Kidney (tissue), 22 donors: ENCODE measurements at places on chromosomes 3 and 15. TPM values are rescaled to one million over a fixed set of nuclear protein-coding genes. Genes with fewer than 3 reads are reported as not detected.

EIF4E3 gene
- polyA plus RNA-seq: 10.5 TPM

CADPS gene
- polyA plus RNA-seq: not detected

MYL3 gene
- 81.9 TPM for polyA plus RNA-seq

CAMK2N2 gene
- 0.39 TPM for polyA plus RNA-seq

TLR9 gene
- polyA plus RNA-seq: not detected

SNX33 gene
- 14.2 TPM for polyA plus RNA-seq

SLC22A14 gene
- 0.75 TPM for polyA plus RNA-seq

LRTM1 gene
- not detected for polyA plus RNA-seq

SEMA5B gene
- 6.6 TPM for polyA plus RNA-seq

CCNB2 gene
- 0.26 TPM for polyA plus RNA-seq

FGF12 gene
- polyA plus RNA-seq: 3.7 TPM

PYGO1 gene
- 0.49 TPM for polyA plus RNA-seq

DNA sequence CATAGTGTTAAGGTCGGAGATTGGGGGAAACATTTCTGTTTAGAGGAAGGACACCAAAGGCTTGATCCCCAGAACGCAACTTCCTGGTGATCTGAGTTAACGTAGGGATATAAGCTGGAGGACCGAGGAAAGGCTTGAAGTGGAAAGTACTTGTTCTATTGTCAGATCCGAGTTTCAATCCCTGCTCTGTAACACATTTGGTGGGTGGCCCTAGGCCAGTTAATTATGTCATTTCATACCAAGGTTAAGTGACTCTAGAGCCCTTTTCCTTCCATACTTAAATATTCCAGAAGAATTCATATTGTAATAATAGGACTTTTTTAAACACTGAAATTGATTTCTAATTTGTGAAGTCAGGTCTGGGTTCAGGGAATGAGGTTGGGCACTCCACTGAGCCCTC is 80.9 kb downstream of the RPLP1 start:
- H3K4me1 ChIP-seq: peaks cover 29% of the 10 kb centered on the region
- DNase-seq: no peak
- no peaks in the 10 kb centered on the region for H3K36me3 ChIP-seq
- no peaks in the 10 kb centered on the region for H3K27me3 ChIP-seq
- H3K4me3 ChIP-seq: no peak overlapping the region

- no peaks in the 10 kb centered on the region for H3K36me3 ChIP-seq
- H3K27ac ChIP-seq: no peak overlapping the region
- H3K4me1 ChIP-seq: no peaks in the 10 kb centered on the region
- H3K27me3 ChIP-seq: no peaks in the 10 kb centered on the region
- no peak for DNase-seq
- no peak overlapping the region for H3K4me3 ChIP-seq
Measured at GRCh38 chr15:39115379-39116057, 465.4 kb upstream of the THBS1 start.

DNA sequence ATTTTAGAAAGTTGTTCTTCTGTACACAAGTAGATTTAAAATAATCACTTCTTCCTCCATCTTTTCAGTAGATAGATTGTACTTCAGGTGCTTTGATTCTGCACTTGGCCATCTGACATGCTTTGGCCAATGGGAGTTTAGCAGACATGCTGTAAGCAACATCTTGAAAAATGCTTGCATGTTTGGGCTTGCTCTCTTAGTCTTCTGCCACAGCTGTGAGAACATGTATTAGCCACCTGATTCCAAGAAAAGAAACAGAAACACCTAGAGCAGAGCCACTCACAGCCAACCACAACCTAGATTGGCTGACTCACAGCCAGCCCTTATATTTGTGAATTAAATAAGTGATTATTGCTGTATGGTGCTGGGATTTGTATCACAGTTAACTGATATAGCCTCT is 70.2 kb upstream of the GADL1 start:
- DNase-seq: no peak
- no peaks in the 10 kb centered on the region for H3K27me3 ChIP-seq
- no peak overlapping the region for H3K27ac ChIP-seq

- H3K27me3 ChIP-seq: no peaks in the 10 kb centered on the region
- H3K27ac ChIP-seq: no peak overlapping the region
- no peaks in the 10 kb centered on the region for H3K4me1 ChIP-seq
- DNase-seq: no peak
- no peak overlapping the region for H3K4me3 ChIP-seq
Measured at GRCh38 chr3:73874161-73874560, 249.4 kb upstream of the PDZRN3 start.

DNA sequence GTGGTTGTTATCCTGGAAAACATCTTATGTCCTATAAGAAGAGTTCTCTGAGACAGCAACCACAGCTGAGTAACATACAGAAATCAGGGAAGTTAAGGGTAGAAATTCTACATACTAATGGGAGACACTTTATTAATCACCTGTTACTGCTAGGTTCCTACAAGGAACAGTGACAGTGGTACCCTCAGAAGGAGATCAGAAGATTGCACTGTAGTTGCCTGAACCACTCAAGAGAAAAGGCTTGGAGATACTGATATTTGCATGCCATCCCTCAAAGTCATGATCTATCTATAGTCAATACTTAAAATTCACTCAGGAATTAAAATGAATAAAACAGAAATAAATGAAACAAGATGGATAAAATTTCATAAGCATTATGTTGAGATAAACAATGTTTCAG is 136.0 kb downstream of the LMLN start:
- peaks cover under 1% of the 10 kb centered on the region for H3K27me3 ChIP-seq
- DNase-seq: no peak
- H3K36me3 ChIP-seq: no peaks in the 10 kb centered on the region
- no peak overlapping the region for H3K27ac ChIP-seq
- no peak overlapping the region for H3K4me3 ChIP-seq
- H3K4me1 ChIP-seq: no peaks in the 10 kb centered on the region

DNA sequence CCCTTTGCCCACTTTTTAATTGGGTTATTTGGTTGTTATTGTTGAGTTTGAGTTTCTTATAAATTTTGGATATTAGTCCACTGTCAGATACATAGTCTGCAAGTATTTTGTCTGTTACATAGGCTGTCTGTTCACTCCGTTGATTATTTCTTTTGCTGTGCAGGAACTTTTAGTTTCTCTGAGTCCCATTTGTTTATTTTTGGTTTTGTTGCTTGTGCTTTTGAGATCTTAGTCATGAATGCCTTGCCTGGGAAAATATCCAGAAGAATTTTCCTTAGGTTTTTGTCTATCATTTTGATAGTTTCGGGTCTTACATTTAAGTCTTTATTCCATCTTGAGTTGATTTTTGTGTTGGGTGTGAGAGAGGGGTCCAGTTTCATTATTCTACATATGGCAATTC is 254.5 kb downstream of the NLGN1 start:
- no peaks in the 10 kb centered on the region for H3K4me1 ChIP-seq
- no peak overlapping the region for H3K27ac ChIP-seq
- H3K27me3 ChIP-seq: no peaks in the 10 kb centered on the region
- no peak for DNase-seq

DNA sequence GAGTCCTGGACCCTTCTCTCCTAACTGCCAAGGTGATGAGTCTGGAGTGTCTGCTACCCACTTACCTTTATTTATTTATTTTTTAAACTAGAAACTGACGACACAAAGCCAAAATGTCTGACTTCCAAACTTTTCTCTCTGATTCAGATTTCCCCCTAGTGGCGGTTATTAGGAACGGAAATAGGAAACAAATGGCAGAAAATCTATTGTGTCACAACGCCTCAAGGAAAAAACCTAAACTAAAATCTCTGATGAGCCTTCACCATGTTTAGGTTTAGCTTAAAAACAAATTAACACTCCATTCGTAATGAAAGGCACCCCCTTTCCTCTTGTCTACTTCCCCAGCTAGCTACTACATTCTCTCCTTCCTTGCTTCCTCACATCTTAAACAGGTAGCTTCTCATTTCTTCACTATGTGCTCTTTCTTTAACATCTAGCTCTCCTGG is 94.0 kb upstream of the MEX3B start:
- H3K27ac ChIP-seq: no peak overlapping the region
- peaks cover 8% of the 10 kb centered on the region for H3K36me3 ChIP-seq
- peak overlapping the region; percentile 16 for H3K4me3 ChIP-seq
- peaks cover 2% of the 10 kb centered on the region for H3K4me1 ChIP-seq
- DNase-seq: no peak

- DNase-seq: no peak
- H3K4me1 ChIP-seq: no peaks in the 10 kb centered on the region
- no peaks in the 10 kb centered on the region for H3K36me3 ChIP-seq
Measured at GRCh38 chr15:35833581-35833980, 287.6 kb upstream of the DPH6 start.

- no peaks in the 10 kb centered on the region for H3K36me3 ChIP-seq
- DNase-seq: no peak
- no peaks in the 10 kb centered on the region for H3K27me3 ChIP-seq
- no peaks in the 10 kb centered on the region for H3K4me1 ChIP-seq
Measured at GRCh38 chr3:60728006-60728405, 523.2 kb downstream of the FHIT start.

DNA sequence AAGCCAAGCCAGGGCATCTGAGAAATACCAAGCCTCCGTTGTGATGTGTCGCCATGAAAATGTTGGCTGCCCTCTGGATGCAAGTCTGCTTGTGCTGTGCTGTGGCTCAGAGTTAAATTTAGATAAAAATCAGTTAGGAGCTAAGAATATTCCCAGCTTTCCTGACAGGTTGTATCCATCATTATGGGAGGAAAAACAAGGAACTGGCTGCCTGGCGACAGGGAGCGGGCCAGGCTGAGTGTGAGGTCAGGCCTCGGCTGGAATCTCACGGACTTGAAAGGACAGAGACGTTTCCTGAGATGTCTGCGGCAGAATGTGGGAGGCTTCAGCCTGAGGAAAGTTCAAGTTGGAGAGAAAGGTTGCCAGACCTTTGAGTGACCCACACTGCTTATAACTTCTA is 213.8 kb downstream of the THSD4 start:
- peak; percentile 82 for DNase-seq
- no peak overlapping the region for H3K4me3 ChIP-seq
- H3K4me1 ChIP-seq: peaks cover 12% of the 10 kb centered on the region
- no peaks in the 10 kb centered on the region for H3K27me3 ChIP-seq
- peak overlapping the region; percentile 72 for H3K27ac ChIP-seq

DNA sequence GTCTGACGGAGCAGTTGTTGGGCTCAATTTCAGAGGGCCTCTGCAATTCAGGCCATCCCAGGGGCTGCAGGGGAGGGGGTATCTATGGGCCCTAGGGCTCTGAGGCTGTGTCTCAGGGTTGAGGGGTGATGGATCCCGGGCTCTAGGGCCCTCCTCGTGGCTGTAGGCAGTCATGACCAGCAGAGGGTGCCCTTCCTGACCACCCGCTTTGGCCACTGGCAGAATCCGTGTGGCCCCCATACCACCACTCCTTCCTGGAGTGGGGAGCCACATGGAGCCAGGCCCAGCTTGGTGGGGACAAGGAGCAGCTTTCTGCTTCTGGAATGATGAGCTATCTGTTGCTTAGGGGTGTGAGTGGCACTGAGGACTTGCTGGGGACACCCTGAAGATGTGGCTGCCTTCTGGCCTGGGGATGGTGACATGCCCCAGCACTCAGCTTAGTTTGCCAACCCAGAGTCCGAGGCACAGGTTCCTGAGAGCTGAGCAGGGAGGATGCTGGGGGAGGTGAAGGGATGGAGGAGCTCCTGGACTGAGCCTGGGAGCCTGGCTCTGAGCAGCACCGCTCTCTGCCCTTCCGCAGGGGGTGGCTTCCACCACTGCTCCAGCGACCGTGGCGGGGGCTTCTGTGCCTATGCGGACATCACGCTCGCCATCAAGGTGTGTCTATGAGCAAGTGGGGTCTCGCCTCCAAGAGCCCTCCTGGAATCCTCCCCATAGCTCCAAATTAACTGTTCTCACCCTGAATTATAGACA is 20.2 kb downstream of the HDAC11 start:
- no peak for DNase-seq
- peaks cover 2% of the 10 kb centered on the region for H3K36me3 ChIP-seq
- H3K27me3 ChIP-seq: no peaks in the 10 kb centered on the region
- H3K4me3 ChIP-seq: no peak overlapping the region

DNA sequence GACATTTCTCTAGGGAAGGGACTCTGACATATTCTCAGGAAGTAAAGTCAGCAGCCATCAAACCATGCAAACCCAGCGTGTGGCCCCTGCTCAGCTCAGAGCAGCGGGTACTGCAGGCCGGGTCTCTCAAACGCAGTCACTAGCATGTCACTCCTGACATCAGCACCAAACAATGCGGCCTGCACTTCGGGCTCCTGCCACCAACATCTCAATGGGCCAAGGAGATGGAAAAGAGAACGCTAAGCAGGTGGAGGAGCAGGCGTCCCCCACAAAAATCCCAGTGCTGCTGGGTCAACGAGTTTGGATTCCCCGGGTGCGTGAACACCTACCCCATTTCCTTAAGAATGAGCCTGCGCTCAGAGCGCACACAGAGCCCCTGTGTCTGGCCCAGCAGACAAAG is 9.9 kb upstream of the SPTBN5 start:
- no peaks in the 10 kb centered on the region for H3K27me3 ChIP-seq
- H3K4me1 ChIP-seq: no peaks in the 10 kb centered on the region
- no peak overlapping the region for H3K27ac ChIP-seq
- no peak for DNase-seq
- peaks cover 14% of the 10 kb centered on the region for H3K36me3 ChIP-seq

GRCh38 chr15:42461261-42461660 is 29.7 kb downstream of the ZNF106 start:
- H3K4me1 ChIP-seq: peaks cover 9% of the 10 kb centered on the region
- no peak overlapping the region for H3K27ac ChIP-seq
- no peak for DNase-seq
- no peaks in the 10 kb centered on the region for H3K27me3 ChIP-seq
- peaks cover 4% of the 10 kb centered on the region for H3K36me3 ChIP-seq

DNA sequence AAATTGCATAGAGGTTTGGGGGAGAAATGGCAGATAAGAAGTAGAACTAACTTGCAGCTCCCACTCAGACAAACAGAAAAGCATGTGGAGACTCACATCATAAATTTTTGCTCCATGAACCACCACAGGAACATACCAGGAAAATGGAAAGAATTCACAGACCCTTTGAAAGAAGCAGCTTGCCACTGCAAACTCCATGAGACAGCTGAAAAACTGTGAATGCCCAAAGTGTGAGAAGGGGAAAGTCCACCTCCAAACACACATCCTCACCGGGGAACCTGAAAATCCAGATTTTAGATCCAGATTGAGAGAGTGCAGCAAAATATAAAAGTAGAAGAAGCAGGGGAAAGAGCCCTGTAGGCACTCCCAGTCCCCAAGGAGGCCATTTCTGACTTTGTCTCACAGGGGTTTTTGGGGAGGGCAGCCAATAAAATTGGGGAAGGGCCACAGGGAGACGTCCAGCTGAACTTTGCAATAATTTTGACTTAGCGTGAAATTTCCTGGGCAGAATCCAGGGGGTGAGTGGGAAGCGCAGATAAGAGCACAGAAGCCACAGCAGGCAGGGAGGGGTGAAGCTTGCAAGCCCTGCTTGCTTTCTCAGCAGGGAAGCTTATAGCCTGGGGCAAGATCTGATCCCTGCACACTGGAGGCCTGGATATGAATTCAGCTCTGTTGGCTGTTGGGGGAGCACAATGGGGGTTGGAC is 183.4 kb upstream of the UBE2E2 start:
- DNase-seq: no peak
- H3K27me3 ChIP-seq: no peaks in the 10 kb centered on the region
- H3K27ac ChIP-seq: no peak overlapping the region
- H3K4me1 ChIP-seq: no peaks in the 10 kb centered on the region
- no peaks in the 10 kb centered on the region for H3K36me3 ChIP-seq

GRCh38 chr3:150142936-150143335 is 172.2 kb upstream of the PFN2 start:
- no peak overlapping the region for H3K27ac ChIP-seq
- no peaks in the 10 kb centered on the region for H3K36me3 ChIP-seq
- no peak overlapping the region for H3K4me3 ChIP-seq
- DNase-seq: no peak

GRCh38 chr3:3907023-3907422 is 107.8 kb downstream of the LRRN1 start:
- no peaks in the 10 kb centered on the region for H3K4me1 ChIP-seq
- H3K27ac ChIP-seq: no peak overlapping the region
- no peaks in the 10 kb centered on the region for H3K27me3 ChIP-seq
- H3K36me3 ChIP-seq: no peaks in the 10 kb centered on the region
